ENCODE measurements at places on chromosomes 12 and 14.

DNA sequence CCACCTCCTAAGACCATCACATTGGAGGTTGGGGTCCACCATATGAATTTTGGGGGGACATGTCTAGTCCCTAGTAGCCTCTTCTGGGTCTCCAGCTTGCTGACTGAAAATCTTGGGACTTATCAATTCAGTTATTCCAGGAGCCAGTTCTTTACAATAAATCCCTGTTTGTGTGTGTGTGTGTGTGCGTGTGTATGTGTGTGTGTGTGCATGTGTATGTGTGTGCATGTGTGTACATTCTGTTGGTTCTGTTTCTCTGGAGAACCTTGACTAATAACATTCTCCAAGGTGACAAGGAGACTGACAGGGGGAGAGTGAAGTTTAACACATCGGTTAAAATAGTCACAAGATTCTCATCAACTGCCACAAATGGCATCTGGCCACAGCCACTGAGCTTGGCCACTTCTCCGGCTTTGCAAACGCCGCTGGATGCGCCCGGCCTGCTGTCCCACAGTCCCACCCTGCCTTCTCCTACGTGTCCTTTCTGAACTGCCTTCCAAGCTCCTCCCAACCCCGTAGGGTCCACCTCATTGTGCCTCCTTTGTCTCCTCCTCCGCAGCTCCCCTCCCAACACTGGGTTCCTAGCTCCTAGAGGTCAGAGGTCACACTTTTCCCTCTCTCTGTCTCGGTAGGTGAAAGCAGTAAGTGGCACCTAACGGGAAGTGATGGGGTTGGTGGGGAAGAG, 88.1 kb upstream of the DIO3 start:
- DNase-seq, result no peak

GRCh38 chr12:43653917-43654316, 101.9 kb upstream of the ADAMTS20 start:
- DNase-seq, result no peak

DNA sequence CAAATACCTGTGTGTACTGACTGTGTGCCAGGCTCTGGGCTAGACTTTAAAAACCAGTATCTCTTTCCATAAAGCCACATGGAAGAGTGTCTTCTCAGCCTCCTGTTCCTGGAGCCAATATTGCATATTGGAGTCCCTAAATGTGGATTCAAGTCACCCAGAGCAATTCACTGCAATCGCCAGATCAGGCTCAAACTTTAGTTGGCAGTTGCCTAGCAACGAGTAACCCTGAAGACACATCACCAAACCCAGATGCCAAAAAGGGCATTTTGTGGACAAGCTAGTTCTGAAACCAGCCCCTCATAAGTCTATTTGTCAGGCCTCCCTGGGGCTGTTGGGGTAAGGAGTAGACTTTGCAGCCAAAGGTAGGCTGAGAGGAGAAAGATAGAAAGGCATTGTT, 13.7 kb downstream of the DPF3 start:
- DNase-seq, result no peak

GRCh38 chr12:124109760-124110159, 136.7 kb downstream of the ZNF664 start:
- DNase-seq, result no peak

- no peak for DNase-seq
Measured at GRCh38 chr12:47321436-47321835, 241.7 kb upstream of the AMIGO2 start.

- no peak for DNase-seq
Measured at GRCh38 chr12:79961411-79961810, 26.5 kb upstream of the PPP1R12A start.

- no peak for DNase-seq
Measured at GRCh38 chr14:71555654-71556559, 376.3 kb upstream of the RGS6 start.
